ENCODE measurements at places on chromosomes 6 and 20.

DNA sequence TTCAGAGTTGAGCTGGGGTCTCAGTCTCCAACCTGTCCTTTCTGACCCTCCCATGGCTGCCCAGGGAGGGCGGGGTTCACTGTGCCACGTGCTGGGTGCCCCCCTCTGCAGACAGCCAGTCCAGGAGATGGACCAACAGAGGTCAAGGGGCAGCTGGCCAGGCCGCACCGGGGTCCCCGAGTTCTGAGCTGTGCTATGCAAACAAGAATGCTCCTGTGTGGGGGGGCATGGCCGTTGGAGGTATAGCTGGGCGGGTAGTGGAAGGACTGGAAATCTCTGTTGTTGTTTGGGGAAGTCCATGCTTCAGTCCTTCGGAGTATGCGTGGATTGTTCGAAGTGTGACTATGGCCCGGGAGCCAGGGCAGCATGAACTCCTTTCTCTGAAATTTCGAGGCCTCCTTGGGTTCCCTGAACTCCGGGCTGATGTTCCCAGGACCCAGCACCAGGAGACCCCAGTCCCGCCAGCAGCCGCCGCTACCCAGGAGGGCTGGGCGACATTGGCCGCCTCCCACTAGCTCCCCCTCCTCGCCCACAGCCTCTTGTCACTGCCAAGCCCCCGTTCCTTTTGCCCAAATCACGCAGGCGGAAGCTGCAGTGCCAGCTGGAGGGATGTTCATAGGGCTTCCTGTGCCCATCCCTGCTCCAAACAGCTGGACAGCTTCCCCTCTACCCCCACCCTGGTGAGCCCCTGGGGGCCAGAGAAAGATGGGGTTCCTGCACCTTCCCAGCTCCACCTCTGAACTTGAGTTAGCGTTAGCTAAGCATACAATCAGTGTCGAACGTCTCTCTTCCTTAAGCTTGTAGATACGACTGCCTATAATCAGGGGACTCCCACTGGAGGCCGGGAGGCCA is 126.6 kb downstream of the TAF4 start:
- DNase-seq: no peak

GRCh38 chr6:55666606-55667225 is 87.7 kb upstream of the HMGCLL1 start:
- no peak for DNase-seq

DNA sequence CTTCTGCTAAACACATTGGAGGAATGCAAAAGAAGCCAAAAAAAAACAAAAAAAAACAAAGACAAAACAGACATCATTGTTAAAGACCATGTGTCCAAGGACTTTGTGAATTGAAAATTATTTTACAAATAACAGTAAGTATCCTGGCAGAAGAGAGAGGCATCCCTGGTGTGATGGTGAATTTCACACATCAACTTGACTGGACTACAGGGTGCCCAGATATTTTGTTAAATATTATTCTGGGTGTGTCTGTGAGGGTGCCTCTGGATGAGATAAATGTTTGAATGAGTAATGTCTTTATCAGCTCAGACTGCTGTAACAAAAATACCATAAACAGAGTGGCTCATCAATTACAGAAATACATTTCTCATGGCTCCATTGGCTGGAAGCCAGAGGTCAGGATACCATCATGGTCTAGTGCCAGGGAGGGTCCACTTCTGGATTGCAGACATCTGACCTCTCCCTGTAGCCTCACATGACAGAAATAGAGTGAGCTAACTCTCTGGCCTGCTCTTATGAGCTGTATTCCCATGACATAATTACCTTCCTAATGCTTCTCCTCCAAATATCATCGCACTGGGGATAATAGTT is 12.2 kb upstream of the C6orf118 start:
- DNase-seq: no peak

DNA sequence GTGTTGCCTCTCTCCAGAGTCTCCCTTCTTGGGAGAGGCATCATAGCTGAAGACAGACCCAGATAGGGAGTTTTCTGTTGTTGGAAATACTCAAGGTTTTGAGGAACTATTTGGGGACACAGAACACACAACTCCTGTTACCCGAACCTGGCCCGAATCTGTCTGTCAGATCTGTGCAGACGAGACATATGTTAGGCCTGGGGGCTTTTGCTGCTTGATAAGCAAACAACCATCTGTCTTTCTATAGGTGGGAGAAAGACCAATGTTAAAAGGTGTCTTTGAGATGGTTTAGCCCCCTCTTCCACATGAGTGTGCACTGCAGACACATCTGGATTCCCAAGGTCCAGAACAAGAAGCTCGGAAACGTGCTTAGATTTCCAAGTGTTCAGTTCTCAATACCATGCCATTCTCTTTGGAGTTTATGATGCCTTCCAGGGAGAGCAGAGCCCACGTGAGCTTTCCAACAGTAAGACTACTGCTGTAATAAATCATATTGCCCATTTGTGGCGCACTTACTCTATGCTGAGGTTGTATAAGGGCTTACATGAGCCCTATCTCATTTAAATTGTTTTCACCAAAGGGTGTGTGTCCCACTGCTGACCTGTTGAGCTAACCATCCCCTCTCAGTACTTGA is 3.8 kb upstream of the STX16 start:
- DNase-seq: no peak

DNA sequence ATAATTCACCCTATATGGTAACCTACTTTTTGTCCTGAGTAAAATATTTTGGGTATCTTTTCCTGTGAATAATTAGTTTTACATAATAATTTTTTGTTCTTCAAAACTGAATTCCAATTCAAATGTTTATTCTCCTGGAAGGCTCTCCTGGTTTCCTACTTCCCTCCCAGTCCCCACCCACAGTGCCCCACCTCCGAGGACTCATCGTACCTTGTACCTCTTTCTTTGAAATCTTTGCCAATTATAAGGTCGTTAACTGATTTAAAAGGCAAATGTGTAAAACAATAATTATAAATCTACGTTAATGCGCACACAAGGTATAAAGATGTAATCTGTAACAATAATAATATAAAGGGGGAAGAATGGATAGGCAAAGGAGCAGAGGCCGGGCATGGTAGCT is 40.5 kb upstream of the VEGFA start:
- DNase-seq: no peak

- no peak for DNase-seq
Observed at GRCh38 chr6:124551711-124552233, 410.5 kb upstream of the RNF217 start.

- no peak for DNase-seq
Observed at GRCh38 chr20:15916623-15917022, 656.6 kb downstream of the KIF16B start.
